ENCODE measurements at places on chromosomes 1 and 21. TPM values are rescaled to one million over a fixed set of nuclear protein-coding genes. Genes with fewer than 3 reads are reported as not detected.

Gene IL20
- not detected for total RNA-seq

DNA sequence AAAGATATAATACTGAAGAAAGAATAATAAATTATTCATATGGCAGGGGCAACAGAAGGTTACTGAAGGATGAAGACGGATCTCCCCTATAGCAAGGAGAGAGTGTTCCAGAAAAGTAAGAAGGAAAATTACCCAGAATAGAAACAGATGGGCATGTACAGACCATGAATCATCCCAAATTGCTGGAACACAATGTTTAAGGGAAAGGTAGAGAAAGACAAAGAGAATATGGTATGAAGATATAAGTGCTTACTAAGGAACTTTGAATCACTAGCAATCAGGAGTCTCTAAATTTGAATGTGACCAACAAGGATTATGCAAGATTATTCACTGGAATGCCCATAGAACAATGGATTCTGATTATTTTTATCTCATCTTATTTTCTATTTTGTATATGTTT lies 375.4 kb downstream of the COL11A1 start:
- no peak for DNase-seq

DNA sequence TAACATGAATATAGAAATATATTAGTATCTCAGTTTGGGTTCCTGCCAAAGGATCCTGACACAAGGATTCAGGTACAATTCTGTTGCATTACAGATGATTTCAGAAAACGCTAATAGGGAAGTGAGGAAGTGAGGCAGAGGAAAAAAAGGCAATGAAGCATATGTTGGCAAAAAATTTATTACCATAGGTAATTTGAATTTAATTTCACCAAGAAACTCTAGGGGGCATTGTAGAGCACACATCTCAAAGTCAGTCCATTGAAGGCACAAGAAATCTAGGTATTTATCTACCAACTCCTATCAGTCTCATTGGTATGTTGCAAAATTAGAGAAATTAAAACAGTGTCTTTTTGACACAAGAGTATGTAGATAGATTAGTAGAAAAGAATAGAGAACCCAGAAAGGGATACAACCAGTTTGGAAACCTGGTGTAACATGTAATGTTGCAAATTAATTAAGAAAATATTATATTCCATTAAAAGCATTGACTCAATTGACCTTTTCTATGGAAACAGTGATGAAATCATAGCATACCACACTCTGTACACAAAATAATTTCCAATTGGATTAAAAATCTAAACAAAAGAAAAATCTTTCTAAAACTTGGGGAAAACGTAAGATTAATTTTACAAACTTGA lies 104.9 kb upstream of the SNX7 start:
- DNase-seq, result no peak

DNA sequence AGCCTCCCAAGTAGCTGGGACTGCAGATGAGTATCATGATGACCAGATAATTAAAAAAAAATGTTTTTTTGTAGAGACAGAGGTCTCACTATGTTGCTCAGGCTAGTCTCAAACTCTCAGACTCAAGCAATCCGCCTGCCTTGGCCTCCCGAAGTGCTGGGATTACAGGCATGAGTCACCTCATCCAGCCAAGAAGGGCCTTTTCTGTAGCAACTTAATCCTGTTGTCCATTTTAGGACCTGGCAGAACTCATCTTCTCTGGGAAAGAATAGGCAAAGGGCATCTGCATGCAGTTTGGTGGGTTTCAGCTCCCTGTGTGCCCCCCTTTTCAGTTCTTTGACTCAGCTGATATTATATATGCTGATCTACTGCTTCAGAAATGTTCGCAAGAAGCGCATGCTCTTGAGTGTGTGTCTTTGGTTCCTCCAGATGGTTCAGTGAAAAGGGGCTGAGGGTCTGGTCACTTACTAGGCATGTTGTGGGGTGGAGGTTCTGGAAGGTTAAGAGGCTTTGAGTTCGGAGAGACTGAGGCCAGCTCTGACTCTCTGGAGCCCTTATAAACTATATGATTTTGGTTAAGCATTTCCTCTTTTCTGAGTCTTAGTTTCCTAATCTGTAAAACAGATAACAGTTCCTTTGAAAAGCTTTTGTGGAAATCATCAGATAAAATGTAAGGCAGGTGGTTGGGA lies 19.4 kb upstream of the SRSF4 start:
- DNase-seq, result no peak

DNA sequence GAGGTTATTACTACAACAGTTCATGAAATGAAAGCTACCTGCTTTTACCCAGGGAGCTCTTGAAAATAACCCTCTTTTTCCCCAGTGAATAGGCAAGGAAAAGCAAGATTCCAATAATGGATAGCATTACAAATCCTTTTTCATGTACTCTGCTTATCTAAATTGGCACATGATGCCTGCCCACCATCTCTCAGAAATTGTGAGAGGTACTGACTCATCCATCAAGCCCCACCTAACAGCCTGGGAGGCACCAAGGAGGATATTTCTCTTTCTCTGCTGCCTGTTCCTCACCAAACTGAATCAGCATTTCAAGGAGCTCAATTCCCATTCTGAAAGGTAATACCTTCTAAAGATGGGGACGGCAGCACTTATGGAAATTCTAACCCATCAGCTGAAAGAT lies 34.4 kb downstream of the PALMD start:
- DNase-seq, result no peak

DNA sequence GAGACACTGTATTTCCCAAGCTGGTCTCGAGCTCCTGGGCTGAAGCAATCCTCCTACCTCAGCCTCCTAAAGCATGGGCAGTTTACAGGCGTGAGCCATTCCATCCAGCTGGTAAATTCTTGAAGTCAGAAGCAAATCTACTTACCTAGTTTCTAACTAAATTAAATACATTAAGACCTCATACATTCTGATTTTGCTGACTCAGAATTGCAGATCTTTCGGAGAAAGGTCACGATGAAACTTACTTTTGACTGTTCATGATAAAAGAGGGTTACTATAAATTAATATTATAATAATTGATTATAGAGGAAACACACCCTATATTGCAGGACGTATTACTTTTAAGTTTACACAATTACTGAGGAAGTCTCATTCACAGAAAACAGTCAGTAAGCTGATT lies 132.3 kb downstream of the ZZZ3 start:
- no peak for DNase-seq

Gene RHBDL2
- not detected for total RNA-seq

DNA sequence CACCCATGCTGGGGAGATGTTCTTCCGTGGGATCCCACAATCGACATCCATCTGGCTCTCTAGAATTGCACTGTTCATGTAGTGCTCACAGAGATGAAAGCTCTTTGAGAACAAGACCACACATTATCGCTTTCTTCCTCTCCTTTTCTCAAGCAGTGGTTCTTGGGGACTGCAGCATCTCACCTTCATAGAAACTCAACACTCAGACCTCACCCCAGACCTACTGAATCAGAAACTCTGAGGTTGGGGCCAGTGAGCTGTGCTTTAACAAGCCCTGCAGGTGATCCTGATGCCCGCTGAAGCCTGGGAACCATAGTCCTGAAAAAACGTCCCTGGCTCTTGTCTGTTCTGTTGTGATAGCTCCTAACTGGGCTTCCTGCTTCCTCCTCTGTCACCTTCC lies 251.3 kb upstream of the FGGY start:
- DNase-seq, result no peak

Data from gastrocnemius medialis (tissue), 4 donors.